ENCODE measurements at places on chromosomes 11 and 22.

- peak; percentile 78 for DNase-seq
Measured at GRCh38 chr11:33893711-33894397, 2.0 kb upstream of the LMO2 start.

DNA sequence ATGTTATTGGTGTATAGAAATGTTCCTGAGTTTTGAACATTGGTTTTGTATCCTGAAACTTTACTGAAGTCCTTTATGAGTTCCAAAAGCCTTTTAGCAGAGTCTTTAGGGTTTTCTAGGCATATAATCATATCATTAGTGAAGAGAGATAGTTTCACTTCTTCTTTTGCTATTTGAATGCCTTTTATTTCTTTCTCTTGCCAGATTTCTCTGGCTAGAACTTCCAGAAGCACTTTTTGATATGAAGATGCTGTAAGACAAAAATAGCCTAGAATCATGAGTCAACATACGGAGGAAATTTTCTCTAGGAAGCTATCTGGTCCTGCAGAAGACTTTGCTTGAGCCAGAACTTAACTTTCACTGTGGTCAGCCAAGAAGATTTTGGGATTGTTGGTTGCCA is 86.7 kb upstream of the IZUMO1R start:
- DNase-seq = no peak

- peak; percentile 20 for DNase-seq
Measured at GRCh38 chr22:49632199-49633009, 195.3 kb downstream of the BRD1 start.

GRCh38 chr11:129453293-129453721 is 77.7 kb downstream of the BARX2 start:
- DNase-seq = no peak

DNA sequence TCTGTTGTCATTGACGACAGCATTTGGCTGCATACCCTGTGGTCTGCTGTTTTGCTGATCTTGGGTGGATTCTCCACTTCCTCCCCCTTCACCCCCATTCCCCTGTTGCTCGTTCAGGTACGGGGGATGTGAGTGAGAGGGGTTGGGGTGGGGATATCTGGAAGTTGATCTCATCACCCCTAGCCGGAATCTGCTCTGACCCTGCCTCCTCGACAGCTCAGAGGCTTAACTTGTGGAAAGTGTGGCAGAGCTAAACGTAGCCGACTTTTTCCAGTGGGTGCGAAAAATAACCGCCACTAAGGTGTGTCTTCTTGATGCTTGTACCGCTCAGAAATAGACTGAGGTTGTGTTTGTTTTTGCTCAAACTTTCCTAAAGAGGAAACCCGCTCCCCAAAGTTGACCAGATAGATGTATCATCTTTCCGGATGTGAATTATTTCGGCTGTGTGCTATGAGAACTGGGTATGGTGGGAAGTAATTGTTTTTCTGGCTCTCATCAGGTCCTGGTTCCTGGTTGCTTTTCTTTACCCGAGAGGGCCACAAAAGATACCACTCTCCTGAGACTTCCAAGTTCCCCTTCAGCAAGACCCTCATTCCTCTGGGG is 6.6 kb downstream of the ZBTB16 start:
- DNase-seq = no peak

GRCh38 chr11:20103281-20103680 is 57.0 kb downstream of the DBX1 start:
- no peak for DNase-seq

GRCh38 chr11:61294717-61295595 is at the start of gene VWCE:
TSS of gene VWCE (minus strand) at chr11:61295316. CDS start at chr11:61295037, 279 bp downstream.
- DNase-seq = peak; percentile 76

GRCh38 chr11:7251836-7252682 is at the start of gene SYT9:
TSS of gene SYT9 (plus strand) at chr11:7251904. CDS start at chr11:7252187, 283 bp downstream.
- no peak for DNase-seq

- no peak for DNase-seq
Measured at GRCh38 chr22:50603511-50604255, 3.1 kb downstream of the MAPK8IP2 start.

- DNase-seq = no peak
Measured at GRCh38 chr22:45223304-45224117, 17.2 kb downstream of the KIAA0930 start.

DNA sequence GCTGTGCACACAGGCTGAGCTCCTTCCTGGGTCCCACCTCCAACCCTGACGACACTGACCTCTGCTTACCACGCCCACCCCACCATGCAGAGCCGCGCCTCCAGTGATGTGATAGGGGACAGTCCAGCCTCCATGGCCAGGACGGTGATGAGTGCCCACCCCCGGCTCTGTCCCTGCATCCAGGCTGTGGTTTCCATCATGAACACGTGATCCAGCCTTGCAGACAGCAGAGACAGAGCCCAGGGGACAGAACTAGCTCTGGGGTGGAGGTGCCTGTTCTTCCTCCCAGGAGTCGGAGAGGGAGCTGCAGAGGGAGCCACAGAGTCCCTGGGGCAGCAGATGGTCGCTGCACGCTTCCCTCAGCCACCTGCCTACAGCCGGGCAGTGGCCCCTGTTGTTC is 42.6 kb upstream of the IGSF9B start:
- no peak for DNase-seq

DNA sequence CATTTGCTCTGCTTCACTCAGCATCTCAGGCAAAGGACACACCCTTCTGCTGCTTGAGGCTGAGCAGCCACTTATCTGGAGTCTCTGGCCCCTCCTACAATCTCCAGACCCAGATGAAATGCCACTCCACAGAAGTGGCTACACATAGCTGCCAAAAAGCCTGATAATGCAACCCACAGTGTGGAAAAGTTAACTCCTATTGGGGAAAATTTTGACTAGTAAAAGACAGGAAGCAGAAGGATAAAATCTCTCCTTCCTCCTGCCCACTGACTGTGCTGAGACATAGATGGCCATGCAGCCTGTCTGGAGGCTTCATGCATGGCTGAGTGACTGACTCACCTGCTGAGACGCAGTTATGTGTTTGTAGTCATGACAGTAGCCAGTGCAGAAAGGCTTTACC is 92.3 kb upstream of the TEAD1 start:
- DNase-seq = no peak

- DNase-seq = no peak
Measured at GRCh38 chr11:71483692-71484091, 30.7 kb downstream of the NADSYN1 start.

GRCh38 chr11:11845071-11845470 is 3.3 kb downstream of the USP47 start:
- DNase-seq = no peak

- DNase-seq = no peak
Measured at GRCh38 chr11:75262436-75262835, 21.9 kb downstream of the TPBGL start.

DNA sequence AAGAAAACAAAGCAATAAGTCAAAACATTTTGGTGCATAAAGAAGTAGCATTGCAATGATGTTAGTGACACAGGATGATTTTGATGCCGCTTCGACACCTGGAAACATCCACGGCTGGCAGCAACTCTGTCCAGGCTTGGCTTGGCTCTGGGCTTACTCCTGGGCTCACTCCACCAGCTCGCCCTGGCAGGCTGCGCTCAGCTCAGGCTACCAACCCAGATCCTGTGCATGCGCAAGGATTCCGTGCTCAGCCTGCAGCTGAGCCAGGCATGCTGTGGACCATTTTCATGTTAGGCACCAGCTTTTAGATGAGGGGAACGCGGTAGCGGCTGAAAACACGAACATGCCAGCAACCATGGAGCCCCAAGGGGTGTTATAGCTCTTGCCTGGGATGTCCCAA is 66.0 kb downstream of the SLC25A17 start:
- no peak for DNase-seq

- no peak for DNase-seq
Measured at GRCh38 chr22:25447067-25447685, 117.3 kb upstream of the GRK3 start.

- DNase-seq = no peak
Measured at GRCh38 chr11:125869521-125869920, 17.9 kb upstream of the HYLS1 start.

- no peak for DNase-seq
Measured at GRCh38 chr11:33910296-33910957, 18.6 kb upstream of the LMO2 start.

- no peak for DNase-seq
Measured at GRCh38 chr11:28627690-28628255, 519.6 kb downstream of the METTL15 start.

DNA sequence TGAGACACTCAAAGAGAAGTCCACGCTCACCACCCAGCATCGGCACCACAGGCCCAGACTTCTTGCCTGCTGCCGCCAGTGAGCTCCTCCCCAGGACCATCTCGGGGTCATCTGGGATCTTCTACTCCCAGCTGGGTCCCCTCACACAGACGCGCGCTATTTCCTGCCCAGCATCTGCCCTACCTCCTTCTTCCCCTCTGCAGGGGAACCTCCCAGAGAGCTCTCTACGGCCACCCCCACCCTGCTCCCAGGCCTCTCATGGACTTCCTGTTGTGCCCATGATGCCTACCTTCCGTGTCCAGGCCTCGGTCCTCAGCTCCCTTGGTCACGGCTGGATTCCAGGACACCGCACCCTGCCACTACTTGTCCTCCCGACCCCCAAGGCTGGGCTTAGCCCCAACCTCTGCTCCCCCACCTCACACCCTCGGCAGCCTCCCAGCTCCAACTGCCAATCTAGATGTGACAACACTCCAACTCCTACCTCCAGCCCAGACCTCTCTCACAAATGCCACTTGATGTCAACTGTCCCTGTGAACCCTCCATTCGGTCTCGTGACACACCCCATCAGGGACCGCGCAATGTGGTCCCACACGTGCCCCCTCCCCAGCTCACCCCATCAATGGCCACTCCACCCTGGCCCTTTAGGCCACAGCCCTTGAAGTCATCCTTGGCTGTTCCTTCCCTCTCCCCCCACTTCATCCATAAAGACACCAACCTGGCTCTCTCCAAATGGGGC is 45.3 kb downstream of the SGSM3 start:
- no peak for DNase-seq

DNA sequence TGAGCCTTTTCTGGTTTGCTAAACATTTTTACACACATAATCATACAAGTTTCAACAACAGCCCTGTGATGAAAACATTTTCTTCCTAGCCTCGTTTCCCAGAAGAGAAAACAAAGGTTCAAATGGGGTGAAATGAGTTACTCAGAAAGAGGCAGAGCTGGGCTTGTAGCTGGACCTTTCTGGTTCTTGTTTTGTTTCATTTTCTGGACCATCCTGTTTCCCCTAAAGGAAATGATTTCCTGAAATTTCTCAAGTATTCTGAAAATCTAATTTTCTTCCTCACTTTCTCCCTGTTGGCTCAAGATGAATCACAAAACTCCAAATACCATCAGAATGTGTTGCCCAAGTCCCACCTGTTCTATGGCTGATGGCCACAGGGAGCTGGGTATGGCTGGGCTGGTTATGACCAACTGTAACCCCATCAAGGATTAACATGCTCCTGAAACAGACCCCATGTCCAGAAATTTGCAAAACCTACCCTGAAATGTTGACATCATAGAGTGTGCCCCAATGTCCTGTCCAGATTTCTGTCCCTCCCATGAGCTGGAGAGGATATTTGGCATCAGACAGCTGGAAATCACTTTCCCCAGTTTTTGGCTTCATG is 6.7 kb upstream of the APOL4 start:
- DNase-seq = no peak

- DNase-seq = no peak
Measured at GRCh38 chr11:92314499-92314898, 89.9 kb downstream of the FAT3 start.

DNA sequence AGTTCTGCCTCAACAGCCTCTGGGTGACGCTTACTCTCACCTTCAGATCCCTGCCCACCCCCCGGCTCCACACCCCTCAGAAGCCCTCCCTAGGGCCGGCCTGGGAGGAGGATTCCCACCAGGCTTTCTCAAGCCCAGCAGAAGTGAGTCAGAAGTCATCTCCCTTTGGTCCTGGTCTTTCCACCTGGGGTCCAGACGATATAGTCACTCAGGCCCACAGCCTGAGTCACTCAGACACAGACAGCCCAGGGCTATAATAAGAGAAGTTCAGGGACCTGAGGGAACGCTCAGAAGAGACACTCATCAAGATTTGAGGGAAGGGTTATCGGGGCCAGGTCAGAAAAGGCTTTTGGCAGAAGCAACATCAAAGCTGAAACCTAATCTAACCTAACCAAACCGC is 127.1 kb downstream of the SPATA19 start:
- no peak for DNase-seq

DNA sequence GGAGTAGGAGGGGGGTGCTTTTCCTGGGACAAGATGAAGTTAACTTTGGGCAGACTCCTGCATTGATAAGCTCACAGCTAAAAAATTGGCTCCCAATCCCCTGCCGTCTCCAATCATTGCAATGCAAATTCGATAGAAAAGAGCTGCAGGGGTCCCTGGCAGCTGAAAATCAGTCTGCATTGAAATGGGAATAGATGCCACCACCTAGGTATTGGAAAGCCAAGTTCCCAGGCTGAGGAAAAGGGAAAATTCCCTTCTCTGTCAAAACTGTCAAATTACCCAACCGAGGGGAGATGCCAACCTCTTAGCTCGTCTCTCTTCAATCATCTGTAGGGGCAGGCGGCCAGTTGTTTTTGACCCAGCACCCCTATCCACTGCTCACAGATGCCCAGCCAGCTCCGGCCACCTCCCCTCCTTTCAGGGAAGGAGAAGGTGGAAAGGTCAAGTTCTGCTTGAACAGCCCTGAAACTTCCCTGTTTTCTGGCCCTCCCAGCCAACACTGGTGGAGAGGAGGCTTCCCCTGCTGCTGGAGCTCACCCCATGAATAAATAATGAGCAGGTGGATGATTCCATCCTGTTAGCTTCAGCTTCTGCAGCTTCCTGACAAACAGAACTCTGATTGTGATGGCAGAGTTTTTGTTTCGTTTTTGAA is 916.3 kb downstream of the TBC1D22A start:
- no peak for DNase-seq

GRCh38 chr11:45647329-45647728 is 18.1 kb downstream of the CHST1 start:
- no peak for DNase-seq

DNA sequence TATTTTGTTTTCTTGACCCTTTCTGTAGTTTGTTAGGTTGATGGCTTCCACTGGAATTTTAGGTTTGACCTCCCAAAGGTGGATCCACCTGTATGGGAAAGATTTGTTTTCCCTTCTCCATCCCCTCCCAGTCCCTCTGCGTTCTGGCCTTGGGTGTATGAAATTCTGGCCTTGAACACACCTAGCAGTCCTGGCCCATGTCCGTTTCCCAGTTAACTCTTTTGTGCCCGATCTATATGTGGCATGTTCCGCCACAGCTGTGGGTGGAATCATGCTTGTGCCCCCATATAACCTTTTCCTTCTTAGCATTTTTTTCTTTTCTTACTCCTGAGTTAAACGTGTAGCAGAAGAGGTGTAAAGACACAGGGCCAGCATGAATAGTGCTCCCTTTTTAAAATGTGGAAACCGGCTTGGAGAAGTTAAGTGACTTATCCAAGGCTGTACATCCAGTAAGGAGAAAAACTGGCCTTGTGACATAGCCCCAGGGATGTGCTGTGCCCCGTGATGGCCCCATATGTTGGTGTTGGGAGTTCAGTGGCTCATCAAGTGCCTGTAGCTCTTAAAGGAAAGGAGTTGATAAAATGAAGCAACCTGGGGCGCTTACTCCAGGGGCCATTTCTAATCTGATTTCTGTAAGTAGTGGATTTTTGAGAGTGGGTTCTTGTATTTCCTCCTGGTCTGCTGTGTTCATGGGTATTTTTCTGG is 39.3 kb downstream of the ZNRF3 start:
- DNase-seq = no peak

Measured in stimulated activated CD4-positive, alpha-beta T cell treated with anti-CD3 and anti-CD28 coated beads, Interleukin-2, amount 100 ng/mL, for 24 hours (primary cell).